ENCODE measurements at places on chromosomes 3 and 15.

- DNase-seq: no peak
Observed at GRCh38 chr15:85494048-85494777, 113.8 kb downstream of the AKAP13 start.

- no peak for DNase-seq
Observed at GRCh38 chr3:140238646-140239314, 303.8 kb downstream of the CLSTN2 start.

- DNase-seq: no peak
Observed at GRCh38 chr15:40289140-40289775, 6.4 kb upstream of the ANKRD63 start.

DNA sequence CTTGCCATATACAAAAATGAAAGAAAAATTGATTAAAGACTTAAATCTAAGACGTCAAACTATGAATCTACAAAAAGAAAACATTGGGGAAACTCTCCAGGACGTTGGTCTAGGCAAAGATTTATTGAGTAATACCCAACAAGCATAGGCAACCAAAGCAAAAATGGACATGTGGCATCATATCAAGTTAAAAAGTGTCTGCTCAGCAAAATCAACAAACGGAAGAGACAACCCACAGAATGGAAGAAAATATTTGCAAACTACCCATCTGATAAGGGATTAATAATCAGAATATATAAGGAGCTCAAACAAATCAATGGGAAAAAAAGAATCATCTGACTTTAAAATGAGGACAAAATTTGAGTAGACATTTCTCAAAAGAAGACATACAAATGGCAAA lies 160.9 kb downstream of the DCLK3 start:
- DNase-seq: no peak

GRCh38 chr3:79140708-79141107 lies 627.1 kb downstream of the ROBO1 start:
- no peak for DNase-seq

GRCh38 chr3:55272031-55272645 lies 215.0 kb downstream of the WNT5A start:
- DNase-seq: no peak

GRCh38 chr15:82846621-82847020 lies 37.2 kb downstream of the WHAMM start:
- DNase-seq: no peak

- DNase-seq: no peak
Observed at GRCh38 chr3:56999547-56999946, 60.9 kb upstream of the SPATA12 start.

Measured in activated CD4-positive, CD25-positive, alpha-beta regulatory T cell treated with anti-CD3 and anti-CD28 coated beads, Interleukin-2, amount 50 U/mL, for 72 hours (primary cell).